ENCODE measurements at places on chromosomes 7 and 10.

GRCh38 chr10:16832351-16833080 is 15.3 kb upstream of the RSU1 start:
- peaks cover 2% of the 10 kb centered on the region for H3K4me1 ChIP-seq
- no peaks in the 10 kb centered on the region for H3K36me3 ChIP-seq
- peak; percentile 90 for DNase-seq
- peak overlapping the region; percentile 30 for H3K27ac ChIP-seq

GRCh38 chr7:70063927-70064326 is 465.7 kb downstream of the AUTS2 start:
- H3K36me3 ChIP-seq = no peaks in the 10 kb centered on the region
- no peak overlapping the region for H3K4me3 ChIP-seq
- H3K27ac ChIP-seq = no peak overlapping the region
- no peak for DNase-seq
- no peaks in the 10 kb centered on the region for H3K4me1 ChIP-seq
- no peaks in the 10 kb centered on the region for H3K27me3 ChIP-seq

DNA sequence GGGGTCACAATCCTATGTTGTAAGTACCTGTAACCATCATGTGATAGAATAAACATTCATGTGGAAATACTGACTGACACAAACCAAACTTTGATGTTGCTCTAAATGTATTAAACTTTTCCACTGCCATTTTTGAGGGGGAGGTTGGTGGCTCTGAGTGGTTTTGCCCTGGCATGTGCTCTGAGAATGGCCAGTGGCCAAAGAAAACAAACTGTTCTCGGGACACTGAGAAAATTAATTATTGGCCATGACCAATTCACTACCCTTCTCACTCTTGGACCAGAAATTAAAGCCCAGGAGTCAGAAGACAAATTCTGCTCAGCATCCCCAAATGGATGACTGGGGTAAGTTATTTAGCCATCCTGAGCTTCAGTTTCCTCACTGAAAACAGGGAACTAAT is 195.9 kb downstream of the XPNPEP1 start:
- H3K27ac ChIP-seq = no peak overlapping the region
- no peak overlapping the region for H3K4me3 ChIP-seq
- no peaks in the 10 kb centered on the region for H3K4me1 ChIP-seq
- no peaks in the 10 kb centered on the region for H3K36me3 ChIP-seq
- no peak for DNase-seq

GRCh38 chr10:113921561-113922370 is 67.3 kb downstream of the NHLRC2 start:
- no peaks in the 10 kb centered on the region for H3K27me3 ChIP-seq
- no peaks in the 10 kb centered on the region for H3K36me3 ChIP-seq
- H3K27ac ChIP-seq = no peak overlapping the region
- DNase-seq = no peak

GRCh38 chr10:26215935-26216584 is 514 bp upstream of the GAD2 start:
- no peak for DNase-seq
- H3K27me3 ChIP-seq = no peaks in the 10 kb centered on the region
- no peak overlapping the region for H3K4me3 ChIP-seq
- H3K4me1 ChIP-seq = no peaks in the 10 kb centered on the region

DNA sequence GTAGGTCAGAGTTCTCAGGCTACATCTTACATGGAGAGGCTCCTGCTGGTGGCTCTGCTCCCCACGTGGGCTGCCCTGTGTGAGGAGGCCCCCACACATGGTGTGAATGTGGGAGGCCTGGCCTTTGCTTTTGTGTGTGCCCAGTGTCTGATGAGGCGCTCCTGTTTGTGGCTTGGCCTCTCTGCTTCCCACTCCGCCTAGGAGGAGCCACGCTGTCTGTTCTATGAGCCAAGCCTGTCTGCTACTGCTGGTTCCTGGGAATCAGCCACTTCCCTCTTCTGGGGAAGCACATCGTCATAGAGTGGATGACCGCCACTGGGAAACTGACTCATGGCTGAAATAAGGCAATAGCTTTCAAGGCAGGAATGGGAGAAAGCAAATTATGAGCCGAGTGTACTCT is 87.1 kb downstream of the CYP26A1 start:
- H3K4me3 ChIP-seq = no peak overlapping the region
- no peak overlapping the region for H3K27ac ChIP-seq
- H3K27me3 ChIP-seq = no peaks in the 10 kb centered on the region
- no peaks in the 10 kb centered on the region for H3K36me3 ChIP-seq

DNA sequence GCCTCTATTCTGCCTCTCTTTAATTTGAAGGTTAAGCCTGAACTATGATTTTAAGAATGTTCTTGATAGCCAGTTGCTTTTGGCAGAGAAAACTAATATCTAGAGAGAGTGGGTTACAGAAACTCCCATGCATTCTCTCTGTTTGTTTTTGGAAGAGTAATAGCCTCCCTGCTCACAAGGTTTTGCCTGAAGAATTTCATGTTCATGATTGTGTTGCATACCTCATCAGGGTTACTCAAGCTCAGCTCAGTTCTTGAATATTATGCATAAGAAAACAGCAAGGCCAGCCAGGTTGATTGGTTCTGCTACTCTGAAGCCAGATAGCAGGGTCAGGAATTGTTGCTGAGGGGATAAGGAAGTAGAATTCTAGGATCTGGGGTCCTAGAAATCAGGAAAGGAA is 137.4 kb downstream of the MDFIC start:
- no peak overlapping the region for H3K27ac ChIP-seq
- H3K36me3 ChIP-seq = no peaks in the 10 kb centered on the region
- H3K4me3 ChIP-seq = no peak overlapping the region

DNA sequence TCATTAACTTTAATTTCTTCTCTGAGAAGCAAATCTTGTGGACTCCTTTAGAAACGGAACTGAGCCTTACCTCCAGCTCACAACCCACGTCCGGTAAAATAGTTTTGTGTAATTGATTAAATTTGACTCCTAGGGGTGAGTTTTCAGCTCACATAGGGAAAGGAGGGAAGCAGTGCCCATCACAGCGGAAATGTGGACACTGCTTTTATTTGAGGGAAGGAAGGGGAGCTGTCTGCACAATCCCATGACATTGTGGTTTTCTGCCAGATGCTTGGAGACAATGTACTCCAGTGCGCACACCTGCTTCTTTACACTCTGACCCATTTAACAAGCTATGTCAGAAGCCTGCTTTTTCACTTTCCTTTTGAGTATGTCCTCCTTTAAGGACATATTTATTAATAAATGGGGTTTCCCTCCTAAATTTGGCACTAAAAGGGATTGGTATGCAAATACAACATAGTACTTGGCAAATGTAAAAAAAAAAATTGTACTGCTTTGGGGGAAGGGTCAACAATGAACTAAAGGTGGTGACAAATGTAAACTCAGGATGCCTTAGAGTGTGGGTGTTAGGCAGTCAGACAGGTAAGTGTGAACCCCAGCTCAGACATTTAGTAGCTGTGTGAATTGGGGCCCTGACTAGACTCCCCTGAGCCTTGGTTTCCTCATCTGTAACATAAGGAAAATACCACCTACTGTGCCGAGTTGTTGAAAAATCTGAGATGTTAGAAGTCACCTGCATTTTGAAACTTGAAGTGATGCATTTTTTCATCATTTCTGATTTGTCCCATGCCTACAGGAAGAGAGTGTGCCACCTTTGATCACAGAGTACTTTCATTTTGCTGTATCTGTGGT is 90.2 kb upstream of the KLF6 start:
- no peak overlapping the region for H3K4me3 ChIP-seq
- no peak overlapping the region for H3K27ac ChIP-seq
- no peaks in the 10 kb centered on the region for H3K4me1 ChIP-seq
- DNase-seq = no peak
- no peaks in the 10 kb centered on the region for H3K27me3 ChIP-seq

DNA sequence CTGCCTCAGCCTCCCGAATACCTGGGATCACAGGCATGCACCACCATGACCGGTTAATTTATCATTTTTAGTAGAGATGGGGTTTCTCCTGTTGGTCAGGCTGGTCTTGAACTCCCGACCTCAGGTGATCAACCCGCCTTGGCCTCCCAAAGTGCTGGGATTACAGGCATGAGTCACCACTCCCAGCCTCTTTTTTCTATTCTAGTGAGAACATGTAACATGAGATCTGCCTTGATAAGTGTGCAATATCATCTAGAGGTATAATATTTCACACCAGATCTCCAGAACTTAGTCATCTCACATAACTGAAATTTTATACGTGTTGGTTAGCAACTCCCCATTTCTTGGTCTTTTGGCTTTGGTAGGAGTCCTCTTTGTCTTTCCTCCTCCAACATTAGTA is 656.9 kb downstream of the CNTNAP2 start:
- H3K36me3 ChIP-seq = no peaks in the 10 kb centered on the region
- no peaks in the 10 kb centered on the region for H3K4me1 ChIP-seq
- H3K4me3 ChIP-seq = no peak overlapping the region
- no peak overlapping the region for H3K27ac ChIP-seq
- H3K27me3 ChIP-seq = no peaks in the 10 kb centered on the region
- DNase-seq = no peak

DNA sequence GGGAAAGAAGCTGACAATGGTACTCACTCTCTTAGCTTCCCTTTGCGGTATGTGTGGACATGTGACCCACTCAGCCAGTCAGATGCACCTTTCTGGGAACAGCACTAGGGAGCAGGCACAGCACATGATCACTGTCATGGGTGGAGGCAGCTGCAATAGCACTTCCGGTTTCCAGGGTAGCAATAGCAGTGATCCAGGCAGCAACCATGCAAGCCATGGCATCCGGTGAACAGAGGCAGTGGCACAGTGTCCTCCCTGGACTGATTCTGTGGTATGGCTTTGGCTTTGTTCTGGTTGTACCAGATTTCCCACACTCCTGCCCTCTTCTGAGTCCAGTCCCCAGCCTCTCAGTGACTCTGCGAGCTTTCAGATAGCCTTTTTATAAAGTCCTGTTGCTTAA is 86.8 kb upstream of the NAMPT start:
- no peak overlapping the region for H3K4me3 ChIP-seq
- no peaks in the 10 kb centered on the region for H3K27me3 ChIP-seq
- no peak for DNase-seq
- H3K36me3 ChIP-seq = no peaks in the 10 kb centered on the region

DNA sequence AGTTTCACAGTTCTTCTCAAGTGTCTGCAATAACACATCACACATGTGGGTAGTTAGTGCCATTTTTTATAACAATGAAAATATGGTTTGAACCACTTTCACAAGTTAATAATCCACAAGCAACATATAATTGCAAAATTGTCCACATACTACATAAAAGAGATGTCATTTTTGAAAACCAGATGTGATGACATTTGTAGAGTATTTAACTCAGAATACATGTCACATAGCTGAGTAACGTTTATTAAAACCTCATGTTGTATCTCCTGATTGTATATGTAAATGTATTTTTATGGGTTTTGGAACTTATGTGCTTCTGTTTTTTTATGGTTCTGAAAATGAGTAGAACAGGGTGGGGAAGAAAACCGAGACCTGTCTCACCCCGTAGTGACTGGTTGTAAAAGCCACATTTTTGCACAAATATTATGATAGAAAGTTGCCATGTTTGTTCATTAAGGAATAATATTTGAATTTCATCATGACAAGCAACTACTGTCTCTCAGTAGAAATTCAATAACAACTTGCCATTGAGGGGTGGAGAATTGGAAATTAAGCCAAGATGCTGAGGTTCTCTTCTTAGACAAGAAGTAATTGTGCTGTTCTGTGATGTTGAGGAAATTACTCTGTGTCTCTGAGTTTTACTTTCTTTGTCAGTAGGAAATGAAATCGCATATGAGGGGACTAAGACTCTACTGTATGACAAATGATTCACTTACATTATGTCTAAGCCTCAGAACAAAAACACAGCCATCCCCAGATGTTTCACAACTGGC is 29.2 kb upstream of the EGFR start:
- H3K4me1 ChIP-seq = peaks cover 3% of the 10 kb centered on the region
- no peak overlapping the region for H3K4me3 ChIP-seq
- H3K27ac ChIP-seq = no peak overlapping the region
- no peak for DNase-seq

DNA sequence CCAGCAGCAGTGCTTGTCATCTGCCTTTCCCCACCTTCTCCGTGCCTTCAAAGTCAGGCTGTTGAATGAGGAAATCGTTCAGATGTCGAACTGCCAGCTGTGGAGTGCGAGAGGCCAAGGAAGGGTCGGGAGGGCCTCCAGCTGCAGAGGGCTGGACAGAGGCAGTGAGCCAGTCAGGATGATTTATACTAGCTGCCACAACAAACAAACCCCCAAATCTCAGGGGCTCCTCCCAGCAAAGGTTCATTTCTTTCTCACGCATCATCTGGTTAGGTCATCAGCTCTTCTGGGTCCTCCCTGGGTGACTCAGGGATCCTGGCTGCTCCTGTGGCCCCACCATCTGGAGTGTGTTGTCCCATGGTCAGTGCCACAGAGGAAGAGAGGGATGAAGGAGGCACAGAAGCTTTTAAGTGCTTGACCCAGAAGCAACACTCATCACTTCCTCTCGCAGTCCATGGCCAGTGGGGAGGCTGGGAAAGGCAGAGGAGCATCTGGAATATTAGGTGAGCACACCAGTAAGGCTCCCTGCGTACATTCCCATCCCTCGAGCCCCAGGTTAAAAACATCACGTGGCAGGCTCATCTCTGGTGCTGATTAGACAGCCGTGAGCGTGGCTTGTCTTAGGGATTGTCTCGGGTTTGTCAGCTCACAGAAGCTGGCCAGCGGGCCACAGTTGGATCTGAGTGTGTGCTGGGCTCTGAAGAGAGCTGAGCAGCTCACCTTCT is 140.7 kb downstream of the RGS10 start:
- peaks cover 19% of the 10 kb centered on the region for H3K4me1 ChIP-seq
- H3K27me3 ChIP-seq = no peaks in the 10 kb centered on the region
- DNase-seq = peak; percentile 100
- peak overlapping the region; percentile 87 for H3K27ac ChIP-seq

DNA sequence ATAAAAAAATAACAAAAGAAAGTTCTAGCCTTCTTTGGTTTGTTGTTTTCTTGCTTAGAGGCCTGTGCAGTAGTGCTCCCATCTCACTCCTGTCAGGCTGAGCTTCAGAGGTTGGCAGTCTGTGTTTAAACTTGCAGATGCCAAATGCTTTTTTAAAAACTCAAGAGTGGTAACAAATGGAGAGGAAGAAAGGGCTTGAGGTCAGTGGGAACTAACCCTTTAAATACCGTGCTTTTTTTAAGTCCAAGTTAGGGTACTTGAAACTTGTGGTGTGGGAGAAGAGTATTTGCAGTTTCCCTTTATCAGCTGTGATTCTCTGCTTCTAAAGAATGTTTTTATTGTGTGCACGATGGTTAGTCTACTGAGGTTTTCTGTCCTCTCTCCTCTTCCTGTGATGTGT is 29.4 kb downstream of the ZRANB1 start:
- peaks cover 12% of the 10 kb centered on the region for H3K4me1 ChIP-seq
- peaks cover 42% of the 10 kb centered on the region for H3K36me3 ChIP-seq
- no peaks in the 10 kb centered on the region for H3K27me3 ChIP-seq

All from IMR-90 (cell line).